T-helper 1 cell (primary cell): ENCODE measurements at places on chromosomes 2 and 18.

- DNase-seq, result no peak
These were observed 23.4 kb upstream of the REEP1 start for GRCh38 chr2:86360776-86361175.

GRCh38 chr2:109324861-109325260, 195.9 kb downstream of the SH3RF3 start:
- DNase-seq, result no peak

DNA sequence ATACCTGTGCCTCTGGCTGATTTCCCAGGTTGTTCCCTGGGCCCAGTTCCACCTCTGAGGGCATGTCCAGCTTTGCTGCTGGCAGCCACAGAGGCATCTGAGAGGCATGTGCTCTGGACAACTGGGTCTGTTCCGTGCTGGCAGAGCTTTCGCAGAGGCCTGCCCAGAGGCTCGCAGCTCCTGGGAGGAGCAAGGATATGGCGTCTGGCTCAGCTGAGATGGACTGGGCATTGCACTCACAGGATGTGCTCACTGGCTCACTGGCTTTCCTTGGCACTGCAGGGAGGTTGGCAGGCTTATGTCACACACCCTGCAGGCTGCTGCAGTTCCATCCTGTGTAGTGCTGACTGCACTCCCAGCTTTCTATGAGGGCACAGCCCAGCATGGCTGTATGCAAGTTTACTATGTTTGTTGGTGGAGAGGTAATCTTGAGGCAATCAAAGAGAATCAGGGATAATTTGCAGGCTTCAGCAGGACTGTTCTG, 172.3 kb downstream of the PRKCE start:
- DNase-seq, result no peak

DNA sequence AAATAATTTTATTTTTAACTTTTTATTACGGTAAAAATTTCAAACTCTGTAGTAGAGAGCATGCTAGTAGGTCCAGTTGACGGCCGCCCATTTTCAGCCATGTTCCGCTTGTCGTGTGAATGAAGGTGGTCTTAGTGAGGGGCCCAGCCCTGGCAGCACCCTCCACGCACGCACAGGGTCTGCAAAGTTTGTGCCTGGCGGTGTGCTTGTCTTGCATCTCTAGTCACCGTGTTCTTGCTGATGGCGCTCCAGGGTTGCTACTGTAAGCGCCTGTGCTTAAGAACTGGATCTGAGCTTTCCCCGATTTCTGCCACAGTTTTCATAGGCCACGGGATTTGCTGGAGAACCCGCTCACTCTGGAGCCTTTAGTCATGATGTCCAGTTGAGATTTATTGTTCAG, 28.9 kb downstream of the LDLRAD4 start:
- DNase-seq, result no peak

DNA sequence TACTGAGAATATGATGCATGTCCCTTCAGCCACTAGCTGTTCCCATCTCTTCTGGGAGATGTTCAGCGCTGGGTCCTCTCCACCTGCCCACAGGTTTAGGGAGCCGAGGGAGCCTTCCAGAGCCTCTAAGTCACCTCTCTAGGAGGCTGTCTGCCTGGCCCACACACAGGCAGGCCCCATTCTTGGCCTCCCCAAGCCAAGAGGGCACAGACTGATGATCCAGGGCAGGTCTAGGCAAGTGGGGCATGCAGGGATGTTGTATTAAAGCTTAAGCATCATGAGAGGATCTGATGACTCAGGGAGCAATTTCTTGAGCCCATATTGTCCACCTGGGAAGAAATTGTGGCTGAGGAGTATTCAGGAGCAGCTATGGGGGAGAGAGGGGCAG, 19.9 kb downstream of the TMSB10 start:
- DNase-seq, result no peak

DNA sequence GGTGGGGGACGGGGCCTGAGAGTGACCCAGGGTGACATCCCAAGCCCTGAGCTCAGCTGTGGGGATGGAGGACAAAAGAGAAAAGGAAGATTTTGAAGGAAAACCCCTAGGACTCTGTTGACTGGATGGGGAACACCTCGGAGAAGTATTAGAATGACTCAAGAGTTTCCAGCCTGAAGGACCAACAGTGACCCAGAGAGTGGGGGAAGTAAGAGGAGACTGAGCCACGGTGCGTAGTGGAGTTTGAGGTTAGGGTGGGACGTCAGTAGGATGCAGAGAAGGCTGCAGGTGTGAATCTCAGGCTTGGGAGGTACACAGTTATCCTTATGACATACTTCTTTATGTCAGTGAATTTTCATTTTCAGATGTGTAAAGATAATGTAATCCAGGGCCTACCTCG, 119.5 kb downstream of the NCK2 start:
- DNase-seq, result no peak

DNA sequence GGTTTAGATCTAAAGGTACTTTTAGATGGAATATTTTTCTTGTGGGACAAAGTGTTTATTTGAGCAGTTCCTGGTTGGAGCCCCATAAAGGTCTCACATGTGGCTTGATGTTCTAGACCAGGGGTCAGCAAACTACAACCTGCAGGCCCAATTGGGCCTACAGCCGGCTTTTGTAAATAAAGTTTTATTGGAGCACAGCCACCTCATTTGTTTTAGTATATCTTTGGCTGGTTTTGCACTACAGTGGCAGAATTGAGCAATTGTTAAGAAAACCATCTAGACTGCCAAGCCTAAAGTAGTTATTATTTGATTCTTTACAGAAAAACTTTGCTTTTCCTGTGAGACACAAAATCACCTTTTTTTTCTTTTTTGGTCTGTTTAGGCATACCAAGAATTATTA, 41.6 kb downstream of the NDC80 start:
- DNase-seq, result no peak

DNA sequence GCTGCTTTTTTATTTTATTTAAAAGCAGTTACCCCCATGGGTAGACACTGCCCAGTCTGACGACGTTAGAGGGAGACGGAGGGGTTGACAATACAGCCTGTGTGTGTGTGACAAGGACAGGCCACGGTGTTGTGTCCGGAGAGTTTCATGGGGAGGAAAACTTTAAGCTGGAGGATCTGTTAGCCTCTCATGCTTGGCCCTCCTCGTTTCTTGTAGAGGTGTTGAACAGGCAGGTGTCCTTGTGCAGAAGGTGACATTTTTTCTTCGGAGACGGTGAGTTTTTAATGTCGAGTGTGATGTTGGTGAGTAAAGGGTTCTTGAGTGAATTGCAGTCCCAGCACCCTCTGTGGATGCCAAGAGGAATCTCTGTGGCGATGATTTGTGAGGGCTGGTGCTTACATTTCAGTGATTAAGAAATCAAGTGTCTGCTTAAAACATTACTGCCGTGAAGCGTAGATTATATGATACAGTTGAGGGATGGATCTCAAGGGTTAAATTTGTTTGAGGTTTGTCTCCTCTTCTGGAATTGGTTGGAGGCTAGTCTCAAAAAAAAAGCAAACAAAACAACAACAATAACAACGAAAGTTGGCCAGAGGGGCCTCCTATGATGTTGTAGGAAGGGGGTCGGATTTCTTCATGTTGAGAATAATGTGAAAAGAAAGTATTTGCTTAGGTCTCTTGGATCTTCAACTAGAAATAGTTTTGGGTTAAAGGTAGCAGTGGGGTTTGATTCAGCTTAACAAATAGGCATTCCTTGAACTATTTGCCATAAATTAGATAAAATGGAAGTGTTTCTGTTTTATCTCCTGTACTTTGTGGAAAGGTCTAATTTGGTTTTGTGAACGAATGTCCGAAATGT, 1.6 kb downstream of the NCOA1 start:
- no peak for DNase-seq

- no peak for DNase-seq
These were observed 869.1 kb downstream of the SLC4A3 start for GRCh38 chr2:220496513-220496912.

DNA sequence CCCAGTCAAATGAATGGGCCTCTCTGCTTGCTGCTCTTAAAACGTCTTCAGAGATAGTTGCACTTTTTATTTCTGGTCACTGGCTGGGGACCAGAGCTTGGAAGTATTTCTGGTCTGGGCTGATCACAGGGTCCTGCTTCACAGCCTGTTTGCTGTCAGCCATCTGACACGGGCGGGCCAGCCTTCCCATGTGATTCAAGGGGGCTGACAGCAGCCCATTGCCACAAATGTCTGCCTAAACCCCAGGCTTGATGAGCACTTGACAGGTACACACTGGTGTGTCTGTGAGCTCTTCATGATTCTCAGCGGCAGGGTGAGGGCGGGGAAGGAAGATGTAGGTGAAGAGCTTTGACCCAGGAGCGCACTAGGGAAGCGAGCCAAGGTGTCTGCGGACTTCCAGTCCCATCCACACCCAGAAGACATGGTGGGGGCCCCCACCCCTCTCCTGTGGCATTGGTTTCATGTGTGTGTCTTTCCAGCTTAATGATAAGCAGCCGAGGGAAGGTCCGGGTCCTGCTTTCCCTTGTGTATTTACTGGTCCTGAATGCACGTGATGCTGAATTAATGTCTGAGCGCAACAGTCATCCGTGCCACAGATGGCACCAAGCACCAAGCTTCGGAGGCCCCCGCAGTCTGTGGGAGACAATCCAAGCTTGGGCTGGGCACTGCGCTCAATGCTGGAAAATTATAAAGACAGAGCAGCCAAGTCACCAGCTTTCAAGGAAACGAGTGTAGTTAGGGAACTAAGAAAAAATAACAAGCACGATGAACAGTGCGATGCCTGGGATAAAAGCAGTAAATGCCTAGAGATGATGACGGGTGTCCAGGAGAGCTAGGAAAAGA, 73.3 kb downstream of the SH3BP4 start:
- DNase-seq, result no peak

GRCh38 chr2:111618978-111619902, 264.8 kb downstream of the ANAPC1 start:
- DNase-seq, result no peak

DNA sequence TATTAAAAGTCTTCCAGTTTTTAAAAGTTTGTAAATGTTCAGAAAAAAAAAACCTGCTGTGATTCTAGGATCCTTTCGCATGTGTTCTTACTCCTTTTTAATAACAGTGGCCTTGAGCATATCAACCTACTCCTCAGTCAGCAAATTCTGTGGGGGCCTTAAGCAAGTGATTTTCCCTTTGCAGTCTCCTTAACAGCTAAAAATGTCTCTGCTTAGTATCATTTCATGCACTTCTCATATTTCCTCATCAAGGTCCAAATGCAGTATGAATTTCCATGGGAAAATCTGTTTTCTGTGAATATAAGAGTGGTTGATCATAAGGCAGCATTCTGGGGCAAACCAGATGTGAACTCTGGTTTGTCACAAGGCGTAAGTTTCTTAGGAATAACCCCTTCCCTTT, 2175.1 kb upstream of the PIK3C3 start:
- no peak for DNase-seq
